ENCODE measurements at places on chromosomes 6 and 20.

DNA sequence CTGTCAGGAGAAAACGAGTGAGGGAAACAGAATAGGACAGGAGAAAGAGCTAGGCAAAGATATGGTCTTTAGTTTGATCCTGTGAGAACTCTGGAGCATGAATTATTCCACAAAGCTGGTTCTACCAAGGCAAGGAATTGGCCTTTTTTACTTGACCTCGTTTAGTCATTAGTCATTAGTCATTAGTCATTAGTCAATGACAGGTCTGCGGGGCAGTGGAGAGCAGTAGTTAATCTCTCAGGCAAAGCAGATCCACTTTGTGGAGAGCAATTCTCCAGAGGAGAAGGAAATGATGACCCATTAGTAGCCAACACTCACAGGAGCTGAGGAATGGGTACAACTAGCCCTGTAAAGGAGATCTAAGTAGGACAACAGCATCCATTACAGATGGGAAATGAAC lies 22.0 kb upstream of the ABCC10 start:
- no peak for DNase-seq

DNA sequence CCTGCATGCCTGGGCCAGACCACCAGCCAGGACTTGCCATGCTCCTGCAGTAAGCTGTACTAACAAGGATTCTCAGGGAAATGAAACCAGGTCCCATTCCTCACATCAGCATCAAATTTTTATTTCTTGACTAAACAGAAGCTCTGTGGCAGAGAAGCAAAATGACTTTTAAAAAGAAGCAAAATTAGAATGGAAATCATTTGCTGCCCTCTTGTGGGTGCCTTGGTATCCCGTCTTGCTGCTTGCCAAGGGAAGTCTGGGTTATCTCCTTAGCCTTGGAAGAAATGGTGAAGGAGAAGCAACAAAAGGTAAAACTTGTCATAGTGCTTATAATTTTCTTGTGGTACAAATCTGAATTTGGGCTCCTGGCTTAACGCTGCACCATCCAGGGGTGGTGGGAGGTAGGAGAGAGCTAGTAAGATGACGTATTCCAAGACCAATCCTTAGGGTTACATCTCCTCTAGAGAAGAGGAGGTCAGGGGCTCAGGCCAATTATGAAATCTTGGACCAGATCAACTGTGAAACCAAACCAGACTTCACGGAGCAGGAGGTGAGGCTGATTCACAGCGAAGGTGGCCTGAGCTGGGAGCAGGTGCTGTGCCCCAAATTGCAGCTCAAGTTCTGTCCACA lies 107.5 kb downstream of the FAXC start:
- DNase-seq: no peak

- no peak for DNase-seq
These were observed 6.0 kb upstream of the ARMC12 start for GRCh38 chr6:35730745-35731413.

DNA sequence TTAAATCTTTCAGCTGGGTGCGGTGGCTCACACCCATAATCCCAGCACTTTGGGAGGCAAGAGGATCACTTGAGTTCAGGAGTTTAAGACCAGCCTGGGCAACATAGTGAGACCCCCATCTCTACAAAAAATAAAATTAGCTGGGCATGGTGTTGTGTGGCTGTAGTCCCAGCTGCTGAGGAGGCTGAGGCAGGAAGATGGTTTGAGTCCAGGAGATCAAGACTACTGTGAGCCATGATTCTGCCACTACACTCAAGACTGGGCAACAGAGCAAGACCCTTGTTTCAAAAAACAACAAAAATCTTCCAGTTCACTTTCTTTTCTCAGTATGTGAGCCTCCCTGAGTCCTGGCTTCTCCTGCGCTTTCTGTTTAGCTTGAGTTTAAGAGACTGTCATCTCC lies 7.9 kb downstream of the SDHAF4 start:
- no peak for DNase-seq

DNA sequence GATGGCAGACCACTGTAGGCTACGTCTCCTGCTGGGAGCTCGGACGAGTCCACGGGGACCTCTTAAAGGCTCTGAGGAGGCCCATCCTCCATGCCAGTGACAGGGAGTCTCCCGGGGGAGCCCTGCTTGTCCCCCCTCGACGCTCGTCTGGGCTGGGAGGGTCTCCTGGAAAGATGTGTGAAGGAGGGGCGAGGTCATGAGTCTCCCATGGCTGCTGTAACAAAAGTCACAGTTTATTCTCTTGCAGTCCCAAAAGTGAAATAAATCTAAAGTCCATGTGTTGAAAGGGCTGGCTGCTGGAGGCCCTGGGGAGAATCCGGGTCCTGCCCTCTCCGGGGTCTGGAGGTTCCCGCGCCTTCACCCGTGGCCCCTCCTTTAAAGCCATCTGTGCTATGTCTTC lies 67.1 kb upstream of the GATA5 start:
- DNase-seq: no peak

- peak; percentile 47 for DNase-seq
These were observed 38.2 kb downstream of the MICA start for GRCh38 chr6:31441365-31442267.
